ENCODE measurements at places on chromosomes 16 and 17.

DNA sequence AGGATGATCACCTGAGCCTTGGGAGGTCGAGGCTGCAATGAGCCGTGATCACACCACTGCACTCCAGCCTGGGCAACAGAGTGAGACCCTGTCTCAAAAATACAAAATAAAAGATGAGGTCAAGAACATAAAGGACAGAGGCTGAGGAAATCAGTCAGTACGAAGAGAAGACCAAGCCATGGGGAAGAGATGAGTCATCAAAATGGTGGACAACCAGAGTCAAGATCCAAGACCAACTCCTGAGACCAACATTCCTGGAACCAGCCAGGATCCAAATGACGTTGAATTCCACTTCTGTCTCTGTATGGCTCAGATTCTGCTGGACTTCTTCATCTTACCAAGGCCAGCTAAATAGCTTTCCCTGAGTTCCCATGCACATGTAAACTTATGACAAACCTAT, 44.8 kb upstream of the NOG start:
- DNase-seq, result no peak

- no peak for DNase-seq
These were observed 16.7 kb downstream of the CDH11 start for GRCh38 chr16:65105171-65105570.

- DNase-seq, result peak; percentile 19
These were observed 7.7 kb downstream of the WFDC1 start for GRCh38 chr16:84302111-84302954.

GRCh38 chr17:4008441-4009185, 44.4 kb upstream of the ATP2A3 start:
- no peak for DNase-seq

GRCh38 chr17:40450175-40450574, 6.9 kb downstream of the IGFBP4 start:
- DNase-seq, result no peak

- DNase-seq, result no peak
These were observed 871 bp downstream of the ABCA8 start for GRCh38 chr17:68954146-68954896.

DNA sequence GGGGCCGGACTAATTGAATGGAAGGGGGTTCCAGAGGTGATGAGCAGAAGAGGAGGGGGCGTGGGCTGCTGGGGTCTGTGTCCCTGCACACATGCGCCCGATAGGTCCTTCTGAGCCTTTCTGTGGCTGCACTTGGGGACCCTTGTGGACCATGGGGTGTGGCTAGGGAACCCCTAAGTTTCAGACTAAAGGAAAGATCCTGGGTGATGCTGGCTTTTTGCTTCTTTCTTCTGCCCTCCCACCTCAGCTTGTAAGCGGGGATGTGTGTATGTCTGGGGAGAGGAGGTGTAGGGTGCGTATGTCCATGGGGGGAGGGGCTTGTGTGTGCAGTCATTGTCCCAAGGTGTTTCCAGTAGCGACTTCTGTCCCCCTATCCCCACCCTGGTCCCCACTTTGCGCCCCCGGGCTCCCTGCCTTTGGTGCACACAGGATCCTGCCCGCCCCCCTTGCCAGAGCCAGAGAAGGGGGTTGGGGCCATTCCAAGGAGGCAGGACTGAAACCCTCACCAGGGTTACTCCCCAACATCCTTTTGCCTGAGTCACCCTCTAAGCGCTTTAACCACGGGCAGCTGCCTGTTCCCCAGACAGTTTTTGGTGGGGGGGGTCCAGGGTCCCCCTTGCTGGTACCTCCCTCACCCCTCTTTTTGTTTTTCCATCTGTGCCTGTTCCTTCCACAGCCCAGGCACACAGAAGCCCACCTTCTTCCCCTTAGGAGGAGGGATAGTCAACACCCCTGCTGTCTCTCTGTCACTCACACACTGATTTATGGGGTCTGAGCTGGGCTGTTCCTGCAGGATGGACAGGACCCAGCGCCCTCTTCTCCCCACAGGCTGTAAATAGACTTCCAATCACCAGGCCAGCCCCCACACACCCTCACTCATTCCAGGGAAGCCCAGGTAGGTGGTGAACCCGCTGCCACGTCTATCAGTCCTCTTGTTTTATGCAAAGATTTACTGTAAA, 83.2 kb downstream of the ARHGAP23 start:
- DNase-seq, result peak; percentile 63

- peak; percentile 56 for DNase-seq
These were observed 2.1 kb upstream of the C17orf78 start for GRCh38 chr17:37373530-37374159.

- DNase-seq, result no peak
These were observed 8.8 kb downstream of the XYLT2 start for GRCh38 chr17:50354776-50355175.

- DNase-seq, result no peak
These were observed 91.0 kb downstream of the RTN4RL1 start for GRCh38 chr17:1933875-1934715.

- no peak for DNase-seq
These were observed 457.7 kb upstream of the MAF start for GRCh38 chr16:80058214-80058613.

- no peak for DNase-seq
These were observed 446.6 kb downstream of the KCNJ18 start for GRCh38 chr17:22138861-22139469.

DNA sequence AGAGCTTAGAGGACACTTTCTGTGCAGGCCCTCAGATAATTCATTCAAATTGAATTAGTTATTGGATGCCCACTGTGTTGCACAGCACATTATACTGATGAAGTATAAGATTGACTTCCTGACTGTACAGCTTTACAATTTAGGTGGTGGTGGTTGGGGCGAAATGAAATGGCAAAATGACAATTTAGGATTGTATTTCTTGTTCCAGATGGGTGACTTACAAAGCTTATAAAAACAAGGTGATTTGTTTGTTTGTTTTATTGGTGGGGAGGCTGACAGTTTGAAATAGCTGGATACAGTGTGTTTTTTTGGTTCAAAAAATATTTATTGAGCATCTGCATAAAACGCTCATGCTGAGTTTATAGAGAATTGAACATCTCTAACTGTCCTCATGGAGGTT, 1.6 kb downstream of the MAP2K4 start:
- no peak for DNase-seq

- no peak for DNase-seq
These were observed 4.6 kb upstream of the DRC7 start for GRCh38 chr16:57689762-57690558.

DNA sequence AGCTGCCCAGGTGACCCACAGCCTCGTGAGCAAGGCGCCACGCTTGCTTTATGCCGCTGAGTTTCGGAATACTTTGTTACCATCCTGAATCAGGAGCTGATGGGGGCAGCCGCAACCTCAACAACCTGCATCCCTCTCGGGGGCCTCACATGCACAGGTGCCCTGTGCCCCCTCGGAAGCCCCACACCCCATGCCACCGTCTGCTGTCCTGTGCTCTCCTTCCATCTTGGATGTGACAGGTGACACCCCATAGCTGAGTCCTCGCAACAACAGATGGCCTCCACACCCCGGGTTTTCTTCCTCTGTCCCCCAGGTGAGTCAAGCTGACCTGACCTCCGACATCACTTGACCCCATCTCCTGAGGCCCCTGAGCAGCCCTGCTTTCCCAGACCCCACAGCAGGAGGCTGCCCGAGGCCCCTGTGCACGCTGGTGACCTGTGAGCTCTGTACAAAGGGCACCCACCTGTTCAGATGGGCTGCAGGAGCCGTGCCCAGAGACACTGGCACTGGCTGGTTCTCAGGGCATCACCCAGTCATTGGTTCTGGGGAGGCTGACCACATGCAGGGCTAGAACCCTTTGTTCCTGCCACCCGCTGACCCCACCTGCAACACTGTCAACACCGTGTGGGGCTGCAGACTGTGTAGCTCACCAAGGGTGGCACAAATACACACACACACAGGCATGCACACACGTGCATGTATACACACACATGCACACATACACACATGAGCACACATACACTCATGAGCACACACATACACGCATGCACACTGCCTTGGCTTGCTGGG, 57.7 kb downstream of the RMI2 start:
- no peak for DNase-seq

GRCh38 chr16:2329532-2329931, 11.0 kb downstream of the ABCA3 start:
- DNase-seq, result no peak

DNA sequence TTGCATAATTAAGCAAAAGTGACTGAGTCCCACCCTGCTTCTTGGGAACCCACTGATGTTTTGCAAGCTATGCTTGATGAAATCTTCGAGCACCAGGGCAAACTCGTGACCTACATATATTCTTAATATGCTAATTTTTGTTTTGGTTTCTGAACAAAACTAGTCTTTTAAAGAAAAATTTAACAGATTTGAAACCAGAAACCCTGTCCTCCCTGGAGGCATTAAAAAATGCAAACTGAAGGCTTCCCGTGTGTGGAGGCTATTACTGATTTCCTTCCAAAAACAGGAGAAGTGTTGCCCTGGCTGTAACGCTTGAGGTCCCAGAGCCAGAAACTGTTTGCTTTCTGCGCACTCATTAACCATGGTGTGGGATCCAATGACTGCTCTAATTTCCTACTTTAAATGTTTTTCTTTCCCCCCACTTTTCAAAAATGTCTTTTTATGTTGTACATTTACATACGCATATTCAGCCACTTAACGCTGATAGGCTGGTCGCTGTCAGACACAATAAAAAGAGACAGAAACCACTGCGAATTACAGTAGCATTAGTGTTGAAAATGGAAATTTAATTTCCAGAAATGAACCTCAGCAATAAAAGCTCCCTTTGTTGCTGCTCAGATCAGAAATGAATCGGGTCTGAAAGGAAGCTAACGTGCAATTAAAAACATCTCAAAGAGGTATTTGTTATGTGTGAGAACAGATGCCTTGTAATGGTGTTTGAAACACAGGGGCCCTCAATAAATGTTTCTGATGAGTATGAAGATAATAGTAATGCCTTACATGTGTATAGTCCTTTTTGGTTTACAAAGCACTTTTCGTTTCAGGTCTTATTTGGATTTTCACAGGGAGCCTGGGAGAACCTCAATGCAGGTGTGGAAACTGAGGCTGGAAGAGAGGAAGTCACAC, 39.9 kb upstream of the IRX6 start:
- no peak for DNase-seq

- DNase-seq, result no peak
These were observed 15.0 kb downstream of the CA5A start for GRCh38 chr16:87921236-87921773.

GRCh38 chr16:12158428-12158827, 181.9 kb downstream of the SNX29 start:
- peak; percentile 95 for DNase-seq

DNA sequence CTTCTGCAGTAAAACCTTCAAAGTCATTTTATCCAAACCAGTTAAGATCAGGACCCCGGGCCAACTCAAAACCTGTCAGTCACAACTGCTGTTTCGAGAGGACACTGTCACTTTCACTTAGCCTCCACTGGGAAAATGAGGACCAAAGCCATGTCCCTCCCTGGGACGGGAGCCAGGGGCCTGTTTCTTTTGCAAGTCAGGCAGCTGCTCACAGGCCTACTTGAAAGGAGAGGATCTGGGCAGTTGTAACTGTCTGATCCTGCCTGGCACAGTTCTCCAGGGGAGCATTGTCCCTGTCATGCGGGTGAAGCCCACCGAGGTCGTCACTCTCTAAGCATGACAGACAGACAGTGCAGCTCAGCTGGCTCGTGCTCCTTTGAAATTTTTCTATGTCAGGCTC, 276.2 kb downstream of the NPIPA8 start:
- DNase-seq, result no peak

GRCh38 chr16:5938607-5939006, 841.0 kb upstream of the EEF2KMT start:
- DNase-seq, result no peak

- no peak for DNase-seq
These were observed 56.9 kb downstream of the NOS2 start for GRCh38 chr17:27743281-27743885.

DNA sequence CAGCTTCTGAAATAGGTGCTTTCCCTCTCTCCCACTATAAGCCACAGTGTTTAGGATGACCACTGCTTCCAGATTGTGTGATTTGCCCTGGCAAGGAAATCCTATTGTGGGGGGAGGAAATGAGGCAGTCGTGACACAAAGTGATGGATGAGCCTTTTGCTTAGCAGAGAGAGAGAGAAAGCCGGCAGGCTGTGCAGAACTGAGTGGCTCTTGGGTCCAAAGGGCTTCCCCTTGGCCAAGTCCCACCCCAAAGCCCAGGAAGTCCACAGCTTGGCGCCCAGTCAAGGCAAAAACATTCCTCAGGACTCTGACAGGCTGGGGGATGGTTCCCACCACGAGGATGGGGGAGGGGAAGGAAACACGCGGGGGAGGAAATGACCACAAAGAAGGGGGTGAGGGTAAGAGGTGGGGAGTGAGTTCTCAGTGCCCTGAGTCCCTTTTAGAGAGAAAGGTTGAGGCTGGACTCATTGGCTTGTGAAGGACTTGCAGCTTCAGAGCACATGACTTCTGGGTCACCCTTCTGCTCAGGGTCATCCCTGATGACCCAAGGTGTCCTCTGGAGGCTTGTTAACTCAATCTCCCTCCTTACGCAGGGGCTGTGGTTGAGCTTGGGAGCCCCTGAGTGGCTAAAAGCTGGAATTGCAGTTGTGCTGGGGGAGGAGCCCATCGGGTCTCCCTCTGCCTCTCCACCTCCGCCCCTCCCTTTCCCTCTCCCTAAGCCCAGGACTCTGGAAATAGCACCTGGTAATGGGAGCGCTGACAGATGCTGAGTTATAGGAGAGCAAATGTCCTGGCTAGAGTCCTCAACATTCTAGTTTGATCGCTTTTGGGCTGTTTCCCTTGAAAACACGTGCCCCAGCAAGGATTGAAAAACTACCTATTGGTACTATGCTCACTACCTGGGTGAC, 10.3 kb upstream of the MSL1 start:
- DNase-seq, result peak; percentile 98

DNA sequence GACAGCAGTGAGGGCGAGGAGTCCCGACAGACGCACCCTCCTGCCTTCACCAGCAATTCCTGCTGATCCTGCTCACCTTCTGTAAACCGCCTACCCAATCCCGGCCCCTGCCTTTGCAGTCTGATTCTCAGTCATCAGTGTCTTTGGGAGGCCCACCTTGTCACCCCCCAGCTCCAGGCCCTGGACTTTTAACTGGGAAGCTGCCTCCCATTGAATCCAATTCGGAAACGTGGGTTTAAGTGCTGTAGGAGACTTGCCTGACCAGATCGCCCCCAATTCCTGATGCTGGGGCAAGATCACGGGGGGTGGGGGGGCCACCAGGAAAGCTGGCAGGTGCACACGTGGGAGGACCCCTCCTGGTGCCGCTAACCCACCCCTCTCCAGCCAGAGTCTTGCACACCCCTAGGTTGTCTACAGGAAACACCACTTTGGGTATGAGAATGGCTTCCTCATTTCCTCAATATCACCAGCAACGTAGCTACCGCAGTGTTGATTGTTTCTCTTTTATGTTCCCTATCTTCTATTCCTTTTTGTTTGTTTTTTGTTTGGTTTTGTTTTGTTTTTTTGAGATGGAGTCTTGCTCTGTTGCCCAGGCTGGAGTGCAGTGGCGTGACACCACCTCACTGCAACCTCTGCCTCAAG, 46.6 kb upstream of the CMIP start:
- DNase-seq, result no peak

GRCh38 chr16:2962334-2963073, 1.6 kb upstream of the KREMEN2 start:
- no peak for DNase-seq

- no peak for DNase-seq
These were observed 9.1 kb downstream of the CHST6 start for GRCh38 chr16:75486014-75486675.

GRCh38 chr16:67396159-67397035, 3.1 kb upstream of the TPPP3 start:
- DNase-seq, result peak; percentile 60
